CMK (cell line): ENCODE measurements at places on chromosomes 11 and 22.

DNA sequence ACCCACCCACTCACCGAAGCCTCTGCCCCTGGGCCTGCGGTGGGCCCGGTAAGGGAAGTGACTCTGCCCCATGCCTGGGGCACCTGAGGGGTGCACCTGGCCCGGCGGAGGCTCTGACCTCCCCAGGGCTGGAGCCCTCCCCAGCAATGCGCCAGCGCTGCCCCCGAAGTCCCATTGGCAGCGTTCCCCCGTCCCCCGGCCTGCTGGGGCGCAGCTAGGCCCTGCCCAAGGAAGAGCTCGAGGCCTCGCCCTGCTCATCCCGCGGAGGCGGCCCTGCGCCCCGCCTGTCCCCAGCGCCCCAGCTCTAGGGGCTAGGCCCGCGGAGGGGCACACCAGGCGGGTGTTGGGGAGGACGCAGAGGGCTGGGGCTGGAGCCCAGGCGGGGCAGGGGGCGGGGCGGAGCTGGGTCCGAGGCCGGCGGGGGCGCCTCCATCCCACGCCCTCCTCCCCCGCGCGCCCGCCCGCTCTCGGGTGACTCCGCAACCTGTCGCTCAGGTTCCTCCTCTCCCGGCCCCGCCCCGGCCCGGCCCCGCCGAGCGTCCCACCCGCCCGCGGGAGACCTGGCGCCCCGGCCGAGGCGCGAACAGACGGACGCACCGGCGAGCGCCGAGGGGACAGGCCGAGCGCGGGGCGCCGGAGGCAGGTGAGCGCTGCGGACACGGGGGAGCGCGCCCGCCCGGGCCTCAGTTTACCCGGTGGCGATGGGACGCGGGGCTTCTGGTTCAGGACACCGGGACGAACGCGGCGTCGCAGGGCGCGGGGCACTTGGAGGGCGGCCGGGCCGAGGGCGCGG is at the start of gene EPS8L2:
Gene EPS8L2, plus strand, starts transcription at position 586 of the 793 bp plus-strand sequence. CDS start 3,177 bp downstream, outside the sequence.
- DNase-seq = no peak

GRCh38 chr11:58024601-58025091 is 965 bp downstream of the OR9Q1 start:
- DNase-seq = no peak

GRCh38 chr22:50201191-50202129 is 649 bp downstream of the SELENOO start:
- DNase-seq = no peak

DNA sequence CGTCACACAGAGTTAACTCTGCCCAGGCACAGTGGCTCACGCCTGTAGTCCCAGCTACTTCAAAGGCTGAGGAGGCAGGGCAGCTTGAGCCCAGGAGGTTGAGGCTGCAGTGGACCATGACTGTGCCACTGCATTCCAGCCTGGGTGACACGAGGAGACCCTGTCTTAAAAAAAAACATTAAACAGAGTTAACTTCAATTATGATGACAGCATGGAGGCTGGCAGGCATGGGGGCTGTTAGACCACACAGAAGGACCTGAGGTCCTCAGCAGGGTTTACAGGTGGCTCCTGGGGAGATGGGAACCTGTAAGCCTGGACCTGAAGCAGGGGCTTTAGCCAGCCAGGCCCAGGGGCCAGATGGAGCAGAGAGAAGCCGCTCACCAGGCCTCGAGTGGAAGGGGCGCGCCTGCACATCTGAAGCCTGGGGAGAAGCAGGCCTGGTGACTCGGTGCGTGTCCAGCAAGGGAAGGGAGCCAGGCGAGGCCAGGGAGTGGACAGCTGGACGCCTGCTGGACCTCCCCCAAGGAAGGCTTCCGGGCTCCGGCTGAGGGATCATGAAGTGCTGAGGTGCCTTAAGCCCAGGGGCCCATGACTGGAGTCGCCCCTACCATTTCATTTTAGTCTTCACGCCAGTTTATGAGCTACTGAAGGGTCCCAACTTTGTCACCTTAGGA is 25.3 kb downstream of the RPUSD4 start:
- no peak for DNase-seq

DNA sequence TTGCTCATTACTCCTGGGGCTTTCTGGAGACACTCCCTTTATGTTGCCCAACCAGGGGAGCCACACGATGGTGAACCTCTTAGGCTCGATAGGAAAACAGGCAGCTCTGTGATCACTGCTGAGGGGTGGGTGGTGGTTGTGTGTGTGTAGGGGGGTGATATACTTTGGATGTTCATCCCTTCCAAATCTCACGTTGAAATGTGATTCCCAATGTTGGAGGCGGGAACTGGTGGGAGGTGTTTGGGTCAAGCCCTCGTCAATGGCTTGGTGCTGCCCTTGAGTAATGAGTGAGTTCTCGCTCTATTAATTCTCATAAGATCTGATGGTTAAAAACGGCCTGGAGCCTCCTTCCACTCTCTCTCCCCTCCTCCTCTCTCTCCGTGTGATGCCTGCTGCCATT is 204.0 kb upstream of the B3GAT1 start:
- no peak for DNase-seq

DNA sequence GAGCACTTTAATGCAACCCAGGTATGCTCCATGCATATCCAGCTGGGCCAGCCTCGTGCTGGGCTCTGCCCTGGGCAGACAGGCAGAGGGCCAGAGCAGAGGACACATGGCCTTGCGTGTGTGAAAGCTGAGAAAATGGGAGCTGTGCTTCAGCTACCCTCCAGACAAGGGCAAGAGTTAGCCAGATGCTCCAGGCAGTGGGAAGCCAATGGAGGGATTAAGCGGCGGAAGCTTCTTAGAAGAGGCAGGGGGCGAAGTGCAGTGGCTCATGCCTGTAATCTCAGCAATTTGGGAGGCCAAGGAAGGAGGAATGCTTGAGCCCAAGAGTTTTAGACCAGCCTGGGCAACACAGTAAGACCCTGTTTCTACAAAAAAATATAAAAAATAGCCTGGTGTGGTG is 9.8 kb upstream of the ARHGEF17 start:
- no peak for DNase-seq

- no peak for DNase-seq
Observed at GRCh38 chr11:58509748-58510147, 1.8 kb upstream of the OR5B21 start.

- DNase-seq = no peak
Observed at GRCh38 chr11:64122411-64123410, 43.2 kb downstream of the MACROD1 start.

GRCh38 chr11:119891055-119891768 is 162.2 kb upstream of the NECTIN1 start:
- no peak for DNase-seq

DNA sequence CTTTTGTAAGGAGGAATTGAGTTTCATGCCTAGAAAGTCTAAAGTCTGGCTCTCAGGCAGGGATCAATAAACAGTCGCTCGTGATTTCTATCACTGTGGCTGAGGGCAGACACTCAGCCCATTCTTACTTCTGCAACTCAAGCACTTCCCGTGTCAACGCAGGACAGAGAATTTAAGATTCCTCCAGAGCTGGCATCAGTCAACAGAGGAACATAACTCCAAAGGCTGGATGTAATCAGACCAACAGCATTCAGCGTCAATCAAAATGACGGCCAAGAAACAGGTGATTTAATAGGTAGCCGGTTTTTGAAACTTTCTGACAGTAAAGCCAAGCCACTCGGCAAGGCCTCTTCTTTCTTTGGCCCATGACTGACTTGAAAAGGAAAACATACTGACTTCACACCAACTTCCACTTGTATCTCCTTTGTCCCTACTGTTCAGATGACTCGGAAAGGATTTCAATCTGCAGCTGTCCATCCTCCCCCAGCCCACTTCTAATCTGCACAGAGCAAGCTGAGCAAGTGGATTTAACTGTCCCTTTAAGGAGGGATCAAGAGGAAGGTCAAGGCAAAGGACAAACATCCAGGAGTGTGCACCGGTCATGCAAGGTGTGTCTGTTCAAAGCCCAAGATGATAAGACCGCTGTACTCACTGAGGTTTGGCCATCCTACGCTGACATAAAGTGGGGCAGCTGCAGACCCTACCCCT is 9.5 kb downstream of the VPS37C start:
- no peak for DNase-seq

DNA sequence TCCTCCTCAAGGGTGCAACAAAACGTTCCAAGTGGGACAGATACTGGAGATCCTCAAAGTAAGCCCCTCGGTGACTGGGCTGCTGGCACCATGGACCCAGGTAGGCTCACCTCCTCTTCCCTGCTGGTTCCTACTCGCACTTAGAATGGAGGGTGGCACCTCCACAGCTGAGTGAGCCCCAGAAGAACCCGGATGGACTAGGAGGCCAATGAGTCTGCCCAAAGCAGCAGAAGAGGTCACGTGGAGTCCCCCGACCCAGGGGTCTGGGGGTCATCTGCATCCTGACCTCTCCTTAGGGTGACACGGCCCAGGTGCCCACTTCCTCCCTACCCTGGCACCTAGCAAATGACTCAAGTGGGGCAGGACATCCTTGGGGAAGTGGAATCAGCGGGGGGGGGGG is 4.4 kb downstream of the APOL1 start:
- no peak for DNase-seq

DNA sequence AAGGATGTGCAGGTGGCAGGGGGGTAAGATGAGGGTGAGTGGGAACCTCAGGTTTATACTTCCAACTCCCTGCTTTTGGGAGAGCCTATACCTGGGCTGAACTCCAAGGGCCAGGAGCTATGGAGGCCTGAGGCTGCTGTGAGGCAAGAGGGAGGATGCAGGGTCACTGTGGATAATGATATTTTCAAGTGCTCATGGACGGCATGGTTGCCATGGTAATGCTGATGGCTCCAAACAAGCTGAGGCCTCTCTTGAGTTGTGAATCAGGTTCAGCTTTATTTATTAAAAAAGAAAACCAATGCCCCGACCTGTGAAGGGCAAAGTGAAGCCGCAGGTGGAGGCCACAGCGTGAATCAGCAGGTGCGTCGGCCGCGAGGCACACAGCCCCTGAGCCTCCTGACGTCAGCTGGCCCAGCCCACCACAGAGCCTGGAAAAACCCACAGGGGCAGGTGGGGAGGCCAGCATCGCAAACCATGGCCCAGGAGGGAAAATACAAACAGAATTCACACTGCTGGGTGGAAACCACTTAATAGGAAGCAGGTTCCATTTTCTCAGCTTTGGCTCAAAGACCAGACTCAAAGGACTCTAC is 17.4 kb upstream of the CREB3L1 start:
- DNase-seq = no peak

DNA sequence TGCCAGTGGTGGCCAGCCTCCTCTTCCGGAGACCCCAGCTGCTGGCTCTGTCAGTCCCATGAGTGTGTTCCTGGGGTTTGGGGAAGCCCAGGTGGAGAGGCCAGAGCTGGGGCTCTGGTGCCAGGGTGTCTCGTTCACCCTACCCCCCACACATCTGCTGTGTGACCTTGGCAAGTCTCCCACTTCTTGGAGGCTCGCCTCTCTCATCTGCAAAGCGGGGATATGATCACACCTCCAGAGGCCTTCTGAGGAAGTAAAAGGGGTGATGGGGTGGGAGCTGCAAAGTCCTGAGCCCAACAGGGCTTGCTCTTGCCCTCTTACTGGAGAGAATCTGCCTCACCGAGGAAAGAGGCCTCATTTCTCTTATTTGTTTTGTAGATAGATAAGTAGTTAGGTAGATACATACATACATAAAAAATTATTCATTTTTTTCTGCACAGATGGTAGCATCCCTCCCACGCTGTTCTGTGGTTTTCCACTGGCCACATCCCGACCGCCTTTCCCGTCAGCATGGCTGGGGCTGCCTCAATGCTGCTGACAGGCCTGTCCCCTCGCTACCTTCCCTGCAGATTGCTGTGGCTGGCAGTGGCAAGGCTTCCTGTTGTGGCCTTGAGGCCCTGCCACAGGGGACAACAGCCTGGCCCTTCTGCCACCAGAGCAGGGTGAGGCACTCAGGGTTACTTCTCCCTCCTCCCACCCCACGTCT is 23.9 kb downstream of the MYO7A start:
- DNase-seq = peak; percentile 85

GRCh38 chr11:110475671-110476070 is 45.9 kb downstream of the FDX1 start:
- DNase-seq = no peak

DNA sequence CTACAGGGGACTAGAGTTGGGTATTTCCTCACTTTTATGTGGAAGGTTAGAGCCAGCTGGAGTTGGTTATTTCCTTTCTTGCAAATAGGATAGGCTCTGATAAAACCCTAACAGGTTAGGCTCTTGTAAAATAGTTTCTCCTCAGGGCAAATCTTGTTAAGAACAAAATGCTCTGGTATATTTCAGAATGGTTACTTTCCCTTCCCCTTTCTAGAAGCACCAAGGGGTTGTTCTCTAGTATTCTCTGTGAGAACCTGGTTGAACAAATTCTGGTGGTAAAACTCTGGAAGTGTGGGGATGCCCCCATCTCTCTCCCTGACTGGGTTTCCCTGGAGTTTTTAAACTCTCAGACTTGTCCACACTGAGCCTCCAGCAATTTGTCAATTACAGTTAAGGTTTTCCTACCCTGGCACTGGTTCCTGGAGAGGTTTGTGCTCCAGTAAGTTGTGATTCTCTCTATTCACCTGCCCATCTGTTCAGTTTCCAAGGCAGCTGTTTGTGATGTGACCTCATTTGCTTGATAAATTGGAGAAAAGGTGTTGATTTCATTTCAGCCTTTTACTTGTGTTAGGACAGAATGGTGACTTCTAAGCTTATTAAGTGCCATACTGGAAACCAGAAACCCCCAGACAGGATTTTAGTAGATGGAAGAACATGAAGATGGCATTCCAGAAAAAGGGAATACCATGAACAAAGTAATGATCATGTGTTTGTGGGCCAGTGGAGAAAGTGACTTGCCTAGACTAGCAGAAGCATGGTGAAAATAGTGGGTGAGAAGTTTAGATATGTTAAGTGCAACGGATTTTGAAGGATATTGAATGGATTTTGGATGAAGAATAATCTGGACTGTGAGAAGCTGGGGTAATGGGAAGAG is 64.6 kb downstream of the EXT2 start:
- DNase-seq = no peak

DNA sequence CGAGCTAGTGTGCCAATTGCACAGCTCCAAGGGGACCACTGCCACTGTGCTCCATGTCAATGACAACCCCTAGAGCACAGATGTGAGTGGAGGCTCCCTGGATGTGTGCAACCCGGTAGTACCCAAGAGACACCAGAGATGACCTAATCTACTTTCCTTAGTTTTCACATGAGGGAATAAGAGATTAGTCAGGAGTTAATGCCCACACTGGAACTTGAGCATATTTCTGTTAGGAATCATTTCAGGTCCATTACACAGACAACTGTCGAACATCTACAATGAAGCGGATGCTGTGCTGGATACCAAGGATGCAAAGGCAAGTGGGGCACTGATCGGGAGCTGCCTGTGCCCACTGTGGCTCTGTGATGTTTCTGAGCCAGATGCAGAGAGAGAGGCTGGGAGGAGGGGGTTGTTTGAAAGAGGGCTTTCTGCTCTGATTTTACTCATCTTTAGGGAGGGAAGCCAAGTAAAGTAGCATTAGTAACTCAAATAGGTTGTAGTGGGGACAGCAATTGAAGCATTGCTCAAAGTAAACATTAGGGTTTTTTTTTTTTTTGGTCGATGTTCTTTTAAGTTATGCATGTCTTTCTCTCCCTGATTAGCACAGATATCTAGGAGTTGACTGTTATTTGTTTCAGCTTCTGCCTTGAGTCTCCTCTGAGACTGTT is 82.5 kb upstream of the SORL1-AS1 start:
- no peak for DNase-seq
